Stimulated activated CD4-positive, alpha-beta T cell treated with anti-CD3 and anti-CD28 coated beads, Interleukin-4, amount 100 ng/mL, for 24 hours (primary cell): ENCODE measurements at places on chromosomes 11 and 22.

GRCh38 chr11:103883856-103884255 lies 152.6 kb upstream of the DDI1 start:
- no peak for DNase-seq

GRCh38 chr11:133476570-133477250 lies 55.6 kb downstream of the OPCML start:
- no peak for DNase-seq

GRCh38 chr11:45085646-45086501 lies 60.6 kb upstream of the PRDM11 start:
- no peak for DNase-seq

DNA sequence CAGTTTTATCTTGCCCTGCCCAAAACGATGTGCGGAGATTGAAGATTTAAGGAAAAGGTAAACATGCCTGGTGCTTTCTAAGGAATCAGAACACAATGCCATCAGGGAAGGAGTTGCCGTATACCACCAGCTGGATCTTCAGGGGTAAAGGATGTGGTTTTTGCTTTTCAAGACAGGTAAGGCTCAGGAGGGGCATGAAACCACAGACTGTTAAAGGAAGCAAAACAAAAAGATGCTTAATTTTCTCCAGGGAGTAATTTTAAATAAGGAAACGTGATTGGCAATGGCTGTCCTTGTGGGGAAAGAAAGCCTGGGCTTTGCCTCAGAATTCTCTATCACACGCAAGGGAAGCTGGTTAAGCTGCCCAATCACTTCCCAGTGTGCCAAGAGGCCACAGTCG lies 655.6 kb downstream of the OPCML start:
- no peak for DNase-seq

- DNase-seq = no peak
These were observed 6.3 kb downstream of the BBOX1 start for GRCh38 chr11:27046956-27047355.

DNA sequence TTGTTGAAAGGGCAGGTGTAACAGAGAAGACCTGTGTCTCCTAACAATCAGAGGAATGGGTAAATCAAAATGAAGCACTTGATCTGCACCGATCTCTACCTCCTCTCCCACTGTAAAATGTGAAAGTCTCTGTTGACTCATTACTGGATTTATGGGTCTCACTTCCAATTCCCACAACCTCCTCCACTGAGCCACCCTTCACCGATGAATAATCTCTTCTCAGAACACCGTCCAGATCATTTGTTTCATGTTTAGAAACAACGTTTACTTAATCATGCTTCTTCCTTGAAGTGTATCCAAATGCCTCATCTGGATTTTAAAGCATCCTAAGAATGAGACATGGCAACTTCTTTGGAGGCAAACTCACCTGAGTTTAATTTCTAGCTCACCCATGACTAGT lies 643.6 kb downstream of the ETS1 start:
- peak; percentile 8 for DNase-seq

- no peak for DNase-seq
These were observed 54.4 kb downstream of the LINC01488 start for GRCh38 chr11:69535908-69536307.

- DNase-seq = no peak
These were observed 17.9 kb upstream of the SESN3 start for GRCh38 chr11:95248666-95249467.

DNA sequence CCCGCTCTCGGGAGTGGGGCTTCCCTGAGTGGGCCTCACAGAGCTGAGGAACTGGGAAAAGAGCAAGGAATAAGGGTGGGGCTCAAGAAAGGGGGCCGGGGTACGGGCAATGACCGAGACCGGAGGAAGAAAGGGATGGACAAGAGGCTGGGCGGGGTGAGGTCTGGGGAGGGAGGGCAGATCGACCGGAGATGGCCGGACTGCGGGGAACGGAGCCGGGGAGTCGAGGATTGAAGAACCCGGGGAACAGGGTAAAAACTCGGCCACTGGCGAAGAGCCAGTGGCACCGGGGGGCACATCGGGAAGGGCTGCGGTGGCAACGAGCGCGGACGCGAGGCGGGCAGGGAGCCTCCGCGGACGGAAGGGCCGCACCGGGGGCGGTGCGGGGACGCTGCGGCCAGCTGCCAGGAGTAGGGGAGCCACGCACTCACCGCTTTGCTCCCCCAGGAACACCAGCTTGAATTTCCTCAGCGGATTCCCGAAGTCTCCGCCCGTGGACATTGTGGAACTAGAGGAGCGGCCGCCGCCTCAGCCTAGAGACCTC lies 667 bp downstream of the RAB6A start:
- no peak for DNase-seq

DNA sequence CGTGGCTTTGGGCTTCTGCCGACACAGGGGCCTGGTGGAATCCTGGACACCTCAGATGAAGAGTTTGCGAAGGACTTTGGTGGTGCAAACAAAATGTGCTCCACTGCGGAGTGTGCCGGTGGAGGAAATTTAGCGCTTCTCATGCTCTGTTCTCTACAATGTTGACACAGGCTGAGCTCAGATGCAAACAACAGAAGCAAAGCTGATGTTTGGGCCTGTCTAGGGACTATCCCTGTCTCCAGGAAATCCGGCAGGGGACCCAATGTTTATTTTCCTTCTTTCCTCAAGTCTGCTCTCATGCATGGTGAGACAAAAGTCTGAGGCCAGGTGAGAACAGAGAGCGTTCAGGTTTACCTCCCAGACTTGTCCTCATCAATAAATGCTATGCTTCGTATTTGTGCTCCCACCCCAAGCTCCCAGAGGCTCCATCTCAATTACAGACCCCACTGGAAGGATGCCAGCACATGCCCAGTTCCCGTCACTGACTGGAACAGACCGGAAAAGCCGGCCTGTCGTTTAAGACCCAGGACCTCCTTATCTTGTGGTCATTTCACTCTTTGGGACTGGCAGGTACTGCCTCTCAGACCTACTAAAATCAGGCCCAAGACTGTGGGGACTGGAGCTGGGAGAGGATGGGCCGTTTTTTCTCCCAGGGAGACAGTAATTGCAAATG lies 105.7 kb upstream of the B3GAT1 start:
- DNase-seq = no peak

- DNase-seq = peak; percentile 68
These were observed at the start of the genes COMT and TXNRD2 for GRCh38 chr22:19941365-19942082. Gene COMT (plus strand): TSS chr22:19941772. CDS start chr22:19962527, 20,755 bp downstream. Gene TXNRD2 (minus strand): TSS chr22:19941818. CDS start chr22:19941803, 15 bp downstream.

DNA sequence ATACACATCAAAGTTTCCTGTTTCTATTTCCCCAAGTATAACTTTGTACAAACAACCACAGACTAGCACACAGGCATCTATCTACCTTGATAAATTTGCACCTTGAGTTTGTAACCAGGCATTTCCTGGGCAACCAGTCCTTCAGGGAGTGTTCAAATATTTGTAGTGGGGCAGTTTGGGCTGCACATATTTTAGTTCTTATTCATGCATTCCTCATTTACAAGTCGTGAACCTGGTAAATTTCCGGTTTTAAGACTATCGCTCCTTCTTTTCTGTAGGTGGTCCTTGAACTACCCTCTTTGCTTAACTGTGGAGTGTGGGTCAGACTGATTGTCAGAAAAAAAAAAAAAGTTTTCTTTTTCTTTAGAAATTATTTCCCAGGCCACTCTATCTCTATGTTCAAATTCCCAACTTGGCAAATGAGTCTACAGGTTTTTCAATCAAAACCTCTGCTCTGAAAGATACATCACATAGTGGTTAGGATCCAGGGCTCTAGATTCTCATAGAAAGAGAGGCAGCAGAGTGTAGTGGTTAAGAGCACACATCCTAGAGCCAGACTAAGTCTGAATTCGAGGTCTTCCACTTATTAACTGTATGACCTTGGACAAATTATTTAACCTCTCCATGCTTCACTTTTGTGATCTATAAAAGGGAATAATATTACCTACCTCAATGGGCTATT lies 201.5 kb downstream of the SOX6 start:
- DNase-seq = no peak
